ENCODE measurements at places on chromosomes 5 and 9.

- DNase-seq = no peak
Measured at GRCh38 chr5:149674686-149675085, 55.4 kb upstream of the PPARGC1B start.

GRCh38 chr5:122915717-122916461, 70.5 kb downstream of the SNX24 start:
- DNase-seq = no peak

DNA sequence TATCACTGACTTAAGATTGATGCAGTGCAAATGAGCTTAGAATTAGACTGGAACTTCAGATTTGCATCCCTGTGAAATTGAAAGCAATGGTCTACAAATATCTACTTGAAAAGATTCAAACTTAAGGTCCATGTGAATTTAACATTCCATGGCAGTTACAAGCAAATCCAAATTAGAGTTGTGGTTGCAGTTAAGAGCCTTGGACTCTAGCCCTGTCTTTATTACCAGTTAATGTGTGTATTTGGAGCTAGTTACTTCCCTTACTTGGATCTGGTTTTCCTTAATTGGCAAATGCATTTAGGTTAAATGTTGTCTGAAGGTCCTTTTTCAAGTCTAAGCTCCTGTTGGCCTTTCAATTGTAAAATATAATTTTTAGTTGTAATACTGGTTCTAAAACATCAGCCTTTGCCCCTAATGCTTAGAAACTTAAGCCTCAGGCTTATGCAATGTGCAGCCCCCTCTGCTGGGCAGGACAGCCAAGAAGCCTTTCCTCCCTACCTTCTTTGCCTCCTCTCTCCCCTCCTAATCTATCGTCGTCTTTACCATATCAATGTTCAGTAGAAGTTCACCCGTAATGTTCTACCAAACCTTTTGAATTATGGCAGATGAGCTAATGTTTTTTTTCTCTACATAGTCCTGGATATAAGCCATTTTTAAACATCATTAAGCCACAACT, 59.5 kb downstream of the ERMP1 start:
- no peak for DNase-seq

DNA sequence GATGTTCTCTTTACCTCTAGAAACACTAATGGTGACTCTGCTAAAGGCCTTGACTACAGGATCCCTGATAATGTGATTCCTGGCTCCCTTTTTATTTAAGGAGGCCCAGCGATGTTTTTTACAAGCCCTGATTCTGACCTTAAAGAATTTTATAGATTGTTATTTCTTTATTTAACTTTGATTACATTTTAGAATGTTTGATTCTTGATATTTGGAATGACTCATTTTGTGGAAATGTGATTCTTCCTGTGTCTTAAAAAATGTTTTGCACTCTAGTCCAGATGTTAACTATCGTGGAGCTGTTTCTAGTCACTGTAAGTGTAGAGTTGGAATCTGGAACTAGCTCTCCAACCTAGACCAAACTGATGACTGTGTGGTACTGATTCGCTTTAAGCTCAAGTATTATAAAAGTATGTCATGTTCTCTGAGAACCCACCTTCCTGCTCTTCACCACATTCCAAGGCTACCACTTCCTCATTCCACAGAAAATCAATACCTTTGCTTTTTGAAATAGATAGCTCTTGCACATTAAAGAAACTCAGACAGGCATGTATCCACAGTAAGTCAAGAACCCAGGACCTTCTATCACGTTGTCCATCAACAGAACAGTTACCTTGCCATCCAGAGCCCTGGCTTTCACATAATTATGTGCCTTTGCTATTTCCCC, 65.2 kb downstream of the JMY start:
- DNase-seq = no peak

- DNase-seq = no peak
Measured at GRCh38 chr9:107886826-107887225, 397.3 kb upstream of the KLF4 start.

DNA sequence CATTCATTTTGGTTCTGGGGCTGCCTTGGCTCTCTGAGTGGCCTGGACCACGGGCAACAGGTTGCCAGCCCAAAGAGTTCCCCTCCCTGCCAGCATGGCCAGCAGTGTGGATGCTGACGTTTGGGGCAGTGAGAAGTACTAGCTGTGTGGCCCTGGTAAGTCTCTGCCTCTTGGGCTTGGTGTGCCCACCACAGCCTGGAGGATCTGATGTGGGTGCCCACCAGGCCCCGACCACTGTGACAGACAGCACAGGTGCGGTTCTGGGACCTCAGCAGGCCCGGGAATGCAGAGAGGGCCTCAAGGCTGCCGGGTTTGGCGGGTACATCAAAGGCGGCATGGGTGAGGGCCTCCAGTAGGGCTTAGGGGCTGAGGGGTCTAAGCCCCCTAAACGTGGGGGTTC, 33.6 kb upstream of the PITX1 start:
- no peak for DNase-seq

- DNase-seq = no peak
Measured at GRCh38 chr5:82719368-82719767, 357.8 kb downstream of the TMEM167A start.

DNA sequence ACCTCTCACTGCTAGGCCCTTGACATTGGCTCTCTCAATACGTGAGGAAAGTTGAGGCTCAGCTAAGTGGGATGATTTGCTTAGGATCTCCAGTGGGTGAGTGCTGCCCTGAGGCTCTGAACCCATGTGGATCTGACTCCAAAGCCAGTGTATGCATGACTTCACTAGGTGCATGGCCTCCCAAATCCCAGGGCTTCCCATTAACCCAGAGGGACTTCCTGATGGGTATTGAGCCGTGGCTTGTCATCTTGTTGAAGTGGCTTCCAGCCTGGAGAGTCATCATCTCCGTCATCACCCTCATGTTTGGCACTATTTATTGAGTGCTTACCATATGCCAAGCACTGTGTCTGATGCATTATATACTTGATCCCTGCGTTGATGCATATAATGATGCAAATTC, 37.3 kb upstream of the TEX48 start:
- DNase-seq = no peak

- DNase-seq = no peak
Measured at GRCh38 chr5:75405296-75405695, 68.3 kb downstream of the HMGCR start.

DNA sequence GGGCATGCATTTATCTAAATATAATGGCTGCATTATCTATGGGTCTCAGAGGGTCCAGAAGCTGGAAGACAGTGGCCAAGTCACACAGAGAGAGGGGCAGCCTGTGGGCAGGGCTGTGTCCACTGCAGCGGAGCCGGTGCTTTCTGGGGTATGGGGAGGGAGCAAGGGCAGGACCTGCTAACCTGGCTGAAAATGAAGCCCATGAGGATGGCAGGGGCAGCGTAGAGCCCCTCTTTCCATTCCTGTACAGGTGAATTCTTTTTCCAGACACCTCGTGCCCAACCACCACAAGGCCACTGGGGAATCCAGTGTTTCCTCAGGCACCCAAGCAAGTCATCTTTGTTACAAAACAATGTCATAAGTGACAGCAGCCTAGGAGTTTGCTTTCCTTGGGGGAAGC, 305.9 kb upstream of the IRX4 start:
- DNase-seq = no peak

- no peak for DNase-seq
Measured at GRCh38 chr9:35453786-35454185, 36.1 kb upstream of the RUSC2 start.

GRCh38 chr9:114763220-114763619, 42.6 kb downstream of the TNFSF15 start:
- no peak for DNase-seq

DNA sequence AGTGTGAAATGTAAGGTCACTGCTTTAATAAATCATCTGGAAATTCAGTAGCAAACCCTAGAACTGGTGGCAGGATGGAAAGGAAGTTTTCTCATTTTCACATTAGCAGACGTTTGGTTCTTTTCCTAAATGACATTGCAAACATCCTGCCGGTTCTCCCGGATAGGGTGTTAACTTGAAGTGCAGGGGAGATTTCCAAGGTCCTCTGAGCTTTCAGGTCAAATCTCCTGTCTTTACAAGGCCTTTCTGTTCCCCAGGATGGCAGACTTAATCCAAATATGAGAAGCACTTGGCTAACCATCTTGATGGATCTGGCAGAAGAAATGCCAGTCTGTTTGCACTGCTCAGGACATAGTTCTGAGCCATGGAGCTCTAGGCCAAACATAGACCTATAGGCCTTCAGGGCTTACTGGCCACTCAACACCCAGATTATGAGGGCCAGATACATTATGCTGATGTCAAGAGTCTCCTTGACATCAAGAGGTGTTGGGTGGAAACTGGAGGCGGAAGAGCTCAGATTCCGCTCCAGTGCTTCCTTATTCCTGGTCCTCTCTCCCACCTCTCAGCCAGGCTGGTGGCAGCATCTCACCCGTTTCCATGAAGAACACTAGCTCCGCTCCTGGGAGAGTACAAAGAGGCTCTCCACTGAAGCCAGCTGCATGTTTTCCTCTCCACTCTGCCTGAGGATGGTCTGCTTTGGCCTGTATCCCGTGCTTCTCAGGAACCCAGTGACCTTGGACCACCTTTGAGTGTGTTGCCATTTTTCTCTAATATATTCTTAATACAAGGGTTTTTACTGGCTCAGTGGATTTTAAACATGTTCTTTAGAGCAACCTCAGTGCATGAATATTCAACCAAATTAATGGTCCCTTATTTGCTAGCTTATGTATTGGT, 61.0 kb downstream of the RALGPS1 start:
- DNase-seq = no peak

DNA sequence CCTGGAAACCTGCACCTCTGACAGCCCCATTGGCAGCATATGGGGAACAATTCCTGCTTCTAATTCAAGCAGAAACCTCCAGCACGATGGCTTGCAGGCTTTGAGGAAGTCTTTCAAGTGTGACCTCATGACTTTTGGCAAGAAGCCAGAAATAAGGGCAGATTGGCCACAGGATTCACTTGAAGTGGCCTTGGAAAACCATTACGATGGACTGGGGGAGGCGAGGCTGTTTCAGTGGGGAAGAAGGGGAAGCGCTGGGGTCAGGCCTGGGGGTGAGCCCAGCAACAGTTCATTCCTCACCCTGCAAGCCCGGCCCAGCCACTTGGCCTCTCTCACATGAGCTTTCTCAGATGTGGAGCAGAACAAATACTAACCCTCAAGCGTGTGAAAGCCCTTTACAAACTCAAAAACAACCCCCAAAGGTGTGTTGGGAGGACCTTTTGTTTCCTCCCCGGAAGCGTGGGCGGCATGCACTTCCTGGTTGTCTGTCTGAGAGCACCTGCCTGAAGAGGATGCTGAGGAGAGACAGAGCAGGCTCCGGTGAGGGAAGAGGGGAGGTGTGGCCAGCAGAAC, 26.9 kb upstream of the EEIG1 start:
- DNase-seq = peak; percentile 83

- no peak for DNase-seq
Measured at GRCh38 chr9:116002624-116003023, 151.0 kb upstream of the PAPPA start.

DNA sequence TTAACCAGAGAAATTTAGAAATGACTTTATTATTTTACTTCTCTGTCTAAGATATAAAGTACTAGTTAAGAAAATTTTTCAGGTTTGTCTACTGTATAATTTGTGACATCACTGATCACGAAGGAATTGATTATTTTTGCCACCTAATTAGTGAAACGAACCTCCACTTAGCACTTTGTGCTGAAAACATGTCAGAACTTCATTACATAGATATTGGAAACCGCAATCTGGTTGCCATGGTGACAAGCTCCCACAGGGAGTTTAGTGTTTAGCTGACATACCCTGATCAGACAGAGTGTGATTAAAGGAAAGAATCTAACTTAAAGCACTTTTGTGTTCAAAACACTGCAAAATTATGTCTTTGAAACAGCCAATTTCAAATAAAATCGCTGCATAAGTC, 668.4 kb upstream of the CCNG1 start:
- no peak for DNase-seq

GRCh38 chr5:116455061-116455460, 119.6 kb downstream of the SEMA6A start:
- DNase-seq = no peak

- DNase-seq = no peak
Measured at GRCh38 chr5:122858451-122858850, 13.0 kb downstream of the SNX24 start.

- no peak for DNase-seq
Measured at GRCh38 chr5:179624841-179625271, 1.4 kb upstream of the HNRNPH1 start.

GRCh38 chr9:92232190-92232589, 61.3 kb downstream of the IARS1 start:
- DNase-seq = no peak

DNA sequence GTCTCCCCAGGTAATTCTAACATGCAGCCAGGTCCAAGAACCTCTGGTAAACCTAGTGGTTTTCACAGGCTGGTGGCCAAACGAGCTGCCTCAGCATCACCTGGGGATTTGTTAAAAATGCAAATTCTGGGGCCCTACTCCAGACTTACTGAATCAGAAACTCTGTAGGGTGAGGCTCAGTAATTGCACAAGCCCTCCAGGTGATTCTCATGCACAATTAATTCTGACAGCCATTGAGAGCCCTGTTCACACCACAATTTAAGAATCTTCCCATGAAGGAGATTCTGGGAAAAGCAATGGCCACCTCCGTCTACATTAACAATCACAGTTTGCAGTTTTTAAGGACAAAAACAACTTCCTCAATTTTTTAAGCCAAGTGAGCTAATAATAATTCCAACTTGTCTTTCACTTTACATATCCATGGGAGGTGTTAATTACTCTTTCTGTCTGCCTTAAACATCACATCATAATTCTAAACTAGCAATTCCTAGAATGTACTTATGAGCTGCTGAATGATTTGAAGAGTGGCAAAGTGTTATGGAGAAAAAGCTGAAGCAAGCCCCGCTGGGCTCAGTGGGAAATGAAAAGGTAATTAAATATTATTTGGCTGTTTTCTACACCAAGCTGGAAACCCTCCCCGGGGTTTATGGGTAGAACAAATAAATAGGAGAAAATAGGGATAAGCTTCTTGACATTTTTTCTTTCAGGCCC, 70.0 kb downstream of the GLDC start:
- DNase-seq = no peak

- DNase-seq = no peak
Measured at GRCh38 chr9:1938135-1938534, 77.0 kb upstream of the SMARCA2 start.

DNA sequence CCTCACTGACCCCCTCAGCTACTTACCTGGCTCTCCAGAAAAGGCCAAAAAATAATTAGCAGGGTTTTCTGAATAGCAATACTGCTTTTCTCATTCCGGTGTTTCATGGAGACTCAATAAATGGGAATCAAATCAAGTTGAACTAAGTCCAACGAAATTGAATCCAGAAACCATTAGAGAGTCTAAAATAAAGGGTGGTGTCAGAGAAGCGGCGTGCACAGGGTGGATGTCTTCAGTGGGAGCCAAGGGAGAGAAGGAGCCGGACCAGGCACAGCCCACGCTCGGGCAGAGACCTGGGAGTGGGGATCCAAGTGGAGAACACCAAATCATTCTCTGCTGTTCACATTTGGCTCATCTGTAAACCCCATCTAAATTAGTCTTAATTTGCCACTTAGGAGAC, 40.2 kb upstream of the WWC1 start:
- no peak for DNase-seq

GRCh38 chr5:179798144-179798770, 4.5 kb downstream of the LTC4S start:
- no peak for DNase-seq

DNA sequence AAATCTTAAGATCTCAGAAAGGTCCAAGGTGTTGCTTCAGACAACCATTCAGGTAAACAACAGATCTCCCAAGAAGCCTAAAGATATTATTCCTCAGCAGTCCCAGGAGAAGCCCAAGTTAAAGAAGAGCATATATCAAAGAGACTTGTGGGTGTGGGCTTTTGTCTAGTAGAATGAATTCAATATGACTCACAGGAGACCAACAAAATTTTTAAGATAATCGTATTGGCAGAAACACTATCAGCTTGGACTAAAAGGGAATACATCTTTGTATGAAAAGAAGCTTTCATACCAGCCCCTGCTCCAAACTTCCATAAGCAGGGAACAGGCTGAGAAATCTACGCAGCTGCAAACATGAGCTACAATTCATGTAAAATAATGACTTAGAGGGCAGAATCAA, 10.2 kb downstream of the CTNNAL1 start:
- DNase-seq = no peak
